Stimulated activated CD8-positive, alpha-beta memory T cell treated with anti-CD3 and anti-CD28 coated beads, Interleukin-15, amount 100 ng/mL, for 4 hours (primary cell): ENCODE measurements at places on chromosomes 1 and 21.

GRCh38 chr21:43965911-43966585 lies 46.1 kb upstream of the TRAPPC10 start:
- DNase-seq = no peak

- DNase-seq = no peak
Measured at GRCh38 chr1:159218649-159219636, 14.3 kb downstream of the ACKR1 start.

DNA sequence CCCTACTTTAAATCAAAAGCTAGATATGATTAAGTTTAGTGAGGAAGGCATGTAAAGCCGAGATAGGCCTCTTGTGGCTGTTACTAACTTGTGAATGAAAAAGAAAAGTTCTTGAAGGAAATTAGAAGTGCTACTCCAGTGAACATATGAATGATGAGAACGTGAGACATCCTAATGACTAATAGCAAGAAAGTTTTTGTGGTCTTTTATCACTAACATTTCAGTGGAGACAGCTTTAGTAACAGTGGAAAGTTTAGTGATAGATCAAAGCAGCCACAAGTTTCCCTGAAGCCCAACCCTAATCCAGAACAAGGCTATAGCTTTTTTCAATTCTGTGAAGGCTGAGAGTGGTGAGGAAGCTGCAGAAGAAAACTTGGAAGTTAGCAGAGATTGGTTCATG lies 73.6 kb upstream of the LRRC8B start:
- DNase-seq = no peak

- no peak for DNase-seq
Measured at GRCh38 chr1:34013958-34014737, 150.3 kb downstream of the HMGB4 start.

DNA sequence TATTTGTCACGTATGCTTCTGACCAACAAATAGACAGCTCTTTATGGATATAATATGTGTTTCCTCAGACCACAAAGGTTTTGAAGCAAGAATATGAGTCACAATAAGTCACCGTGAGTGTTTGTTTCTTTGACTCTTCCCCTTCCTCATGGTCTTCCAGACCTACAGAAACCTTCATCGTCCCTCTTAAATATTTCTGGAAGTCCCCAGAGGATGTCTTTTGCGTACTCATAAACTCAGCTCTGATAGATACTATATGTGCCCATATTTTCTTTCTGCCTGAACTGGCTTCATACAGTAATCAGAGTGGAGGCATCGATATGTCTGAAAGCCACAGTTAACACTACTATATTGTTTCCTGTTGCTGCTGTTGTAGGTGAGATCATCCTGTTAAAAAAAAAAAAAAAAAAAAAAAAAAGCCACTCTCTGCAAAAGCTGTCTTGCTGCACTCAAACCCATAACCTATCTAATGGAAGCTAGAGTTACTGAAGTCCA lies 38.4 kb downstream of the ADAMTS1 start:
- no peak for DNase-seq

DNA sequence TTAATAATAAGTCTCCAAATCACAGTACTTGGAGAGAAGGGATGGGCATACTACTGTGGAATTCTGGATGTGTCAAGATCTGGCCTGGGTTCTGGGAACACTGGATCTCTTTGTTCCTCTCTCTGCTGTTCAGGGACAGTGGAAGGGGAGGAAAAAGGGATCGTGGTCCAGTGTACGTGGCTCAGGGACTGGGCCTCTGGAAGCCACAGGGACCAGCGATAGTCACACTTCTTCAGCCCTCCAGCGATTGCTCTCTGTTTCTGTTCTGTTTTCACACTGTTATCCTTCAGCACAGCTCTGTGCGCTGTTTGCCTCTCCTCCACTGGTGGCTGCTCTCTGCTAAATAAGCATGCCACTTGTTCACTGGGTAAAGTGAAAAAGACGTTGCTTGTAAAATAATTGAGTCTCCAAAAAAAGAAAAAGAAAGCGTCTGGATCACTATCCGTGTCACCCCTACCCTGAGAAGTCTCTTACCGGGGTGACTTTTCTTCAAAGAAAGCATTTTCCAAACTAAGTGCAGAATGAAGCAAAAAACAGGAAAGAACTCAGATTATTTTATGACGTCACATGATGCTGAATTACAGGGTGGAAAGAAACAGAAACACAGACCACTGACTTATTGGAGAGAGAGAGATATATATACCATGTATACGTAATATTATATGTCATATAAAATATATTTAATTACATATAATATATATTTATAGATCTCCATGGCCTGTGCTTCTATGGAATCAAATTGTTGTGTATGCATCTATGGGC lies 279.4 kb downstream of the RGS7 start:
- DNase-seq = no peak

DNA sequence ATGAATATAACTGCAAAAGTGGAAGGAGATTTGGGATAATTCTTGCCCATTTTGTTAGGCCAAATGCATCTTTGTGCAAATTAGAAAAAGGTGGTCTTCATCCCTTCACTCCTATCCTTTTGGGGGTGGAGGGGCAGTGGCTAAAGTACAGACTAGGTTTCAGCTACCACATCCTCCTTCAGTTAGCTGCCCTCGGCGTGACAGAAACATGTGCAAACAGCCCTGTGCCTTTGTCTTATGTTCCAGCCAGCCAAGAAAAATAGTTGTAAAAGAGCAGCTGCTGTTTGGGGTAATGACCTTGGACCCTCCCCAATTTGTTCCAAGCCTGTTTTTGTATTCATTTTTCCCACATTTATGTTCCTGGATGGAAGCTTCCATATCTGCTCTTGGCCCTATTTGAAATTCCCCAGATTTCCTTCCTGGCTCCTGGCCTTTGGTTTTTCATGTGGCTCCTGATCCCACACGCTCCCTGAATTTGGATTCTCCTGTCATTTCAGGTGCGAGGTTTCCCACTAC lies 8.3 kb upstream of the LGALS8 start:
- DNase-seq = no peak

- no peak for DNase-seq
Measured at GRCh38 chr1:161128591-161129420, 3.7 kb downstream of the DEDD start.

GRCh38 chr1:24195136-24195535 lies 8.0 kb upstream of the IFNLR1 start:
- no peak for DNase-seq

- no peak for DNase-seq
Measured at GRCh38 chr1:205267306-205267902, 39.7 kb downstream of the TMCC2 start.

DNA sequence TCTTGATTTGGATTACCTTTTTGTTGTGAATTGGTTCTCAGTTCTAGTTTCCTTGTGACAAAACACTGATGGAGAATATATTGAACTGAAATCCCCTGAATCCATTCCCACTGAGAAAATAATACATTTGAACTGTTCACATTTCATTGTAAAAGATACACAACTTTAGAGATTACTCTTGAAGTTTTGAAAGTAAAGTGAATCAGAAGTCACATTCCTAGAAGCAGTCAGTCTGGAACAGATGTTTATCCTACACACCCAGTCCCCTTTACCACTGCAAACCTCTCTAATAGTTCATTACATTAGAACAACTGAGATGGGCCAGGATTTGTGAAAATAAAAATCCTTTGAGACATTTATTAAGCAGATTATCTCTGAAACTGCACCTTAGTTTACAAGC lies 3.4 kb downstream of the RERE start:
- no peak for DNase-seq

- DNase-seq = no peak
Measured at GRCh38 chr1:172321451-172321850, 99.0 kb upstream of the C1orf105 start.

- no peak for DNase-seq
Measured at GRCh38 chr1:115293899-115294298, 44.1 kb downstream of the NGF start.

DNA sequence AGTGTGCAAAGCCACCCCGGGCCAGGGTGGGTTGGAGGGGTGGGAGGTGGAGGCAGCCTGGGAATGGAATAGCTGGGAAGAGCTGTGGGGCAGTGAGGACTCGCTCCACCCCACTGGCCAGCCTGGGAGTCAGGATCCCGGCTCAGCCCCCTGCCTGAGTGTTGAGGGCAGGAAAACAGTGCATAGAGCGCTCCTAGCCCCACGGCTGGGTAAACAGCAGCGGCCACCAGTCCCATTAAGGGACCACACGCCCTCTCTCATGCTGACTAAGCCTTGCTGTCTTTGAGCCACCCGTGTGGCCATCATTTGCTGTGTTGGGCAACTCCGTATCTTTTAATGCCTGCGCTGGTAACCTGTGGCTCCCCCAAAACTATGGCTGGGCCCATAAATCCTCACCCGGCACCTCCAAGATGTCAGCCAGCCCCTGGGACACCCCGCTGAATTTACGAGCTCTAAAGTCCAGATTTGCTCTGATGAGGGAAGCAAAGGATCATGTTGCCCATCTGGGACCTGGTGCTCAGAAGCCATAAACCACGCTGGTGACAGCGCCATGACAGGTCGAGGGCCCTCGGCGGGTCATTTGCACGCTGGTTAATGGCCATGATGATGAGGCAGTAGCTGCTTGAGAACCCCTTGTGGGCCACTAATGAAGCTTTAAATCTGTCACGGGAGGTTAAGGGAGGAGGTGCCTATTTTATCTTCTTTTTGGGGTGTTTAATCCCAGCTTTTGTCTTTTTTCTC lies 34.9 kb downstream of the SYF2 start:
- no peak for DNase-seq

DNA sequence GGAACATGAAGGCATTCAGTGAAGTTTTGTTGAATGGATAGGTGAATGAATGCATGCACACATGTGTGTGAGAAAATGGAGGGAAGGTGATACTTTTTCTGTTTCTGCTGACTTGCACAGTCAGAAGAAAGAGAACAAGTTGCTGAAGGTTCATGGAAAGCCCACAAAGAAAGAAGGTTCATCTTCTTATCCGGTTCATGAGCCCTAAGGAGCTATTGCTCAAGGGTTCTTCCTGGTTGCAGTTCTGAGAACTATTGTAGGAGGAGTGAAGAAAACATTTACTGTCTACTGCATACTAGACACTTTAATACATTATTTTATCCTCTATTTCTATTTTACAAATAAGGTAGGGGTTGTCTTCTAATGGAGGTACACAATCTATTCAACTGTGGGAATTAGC lies 13.4 kb upstream of the NIBAN1 start:
- no peak for DNase-seq

DNA sequence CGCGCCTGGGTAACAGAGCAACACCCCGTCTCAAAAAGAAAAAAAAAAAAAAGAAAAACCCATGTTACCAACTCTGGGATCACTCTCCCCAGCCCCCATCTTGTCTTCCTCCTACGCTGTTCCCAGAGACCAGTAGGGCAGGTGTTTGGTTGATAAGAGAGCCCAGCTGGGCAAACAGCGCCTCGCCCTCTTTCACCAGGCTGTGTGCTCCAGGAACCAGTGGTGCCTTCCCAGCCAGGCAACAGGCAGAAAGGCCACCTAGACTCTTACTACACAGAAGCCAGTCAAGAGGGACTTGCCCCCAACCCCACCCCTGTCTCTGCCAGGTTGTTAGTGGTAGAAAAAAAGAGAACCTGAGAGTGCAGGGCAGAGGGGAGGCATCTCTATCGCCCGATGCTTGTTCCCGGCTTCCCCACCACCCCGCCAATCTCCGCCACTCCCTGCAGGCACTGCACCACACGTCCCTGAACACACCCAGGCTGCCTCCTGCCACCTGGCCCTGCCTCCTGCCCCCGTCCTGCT lies 14.0 kb upstream of the CTRC start:
- DNase-seq = no peak
